Right lung (tissue), 10 donors: ENCODE measurements at places on chromosomes 2 and 18. TPM values are rescaled to one million over a fixed set of nuclear protein-coding genes. Genes with fewer than 3 reads are reported as not detected.

Gene NEURL3
- 0.25 TPM for polyA plus RNA-seq

GRCh38 chr2:174473796-174474195 is 13.0 kb downstream of the GPR155 start:
- no peak for DNase-seq

GRCh38 chr18:33957707-33958106 is 267.0 kb downstream of the NOL4 start:
- DNase-seq: no peak

DNA sequence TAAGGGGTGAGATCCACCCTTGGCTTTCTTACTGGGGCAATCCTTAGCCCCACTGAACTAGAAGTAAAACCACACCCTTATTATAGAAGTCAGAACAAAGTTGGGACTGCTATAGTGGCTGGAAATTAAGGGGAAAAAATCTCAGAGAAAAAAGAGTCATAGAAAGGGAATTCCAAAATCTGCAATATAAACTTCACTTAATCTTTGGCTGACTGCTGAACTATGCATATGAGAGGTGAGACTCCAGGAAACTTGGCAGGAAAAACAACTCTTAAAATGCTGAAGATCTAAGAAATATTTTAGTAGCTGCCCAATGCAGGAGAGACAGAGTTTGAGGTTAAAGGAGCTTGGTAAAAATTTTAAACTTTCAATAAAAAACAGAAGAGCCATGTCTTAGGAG is 201.8 kb upstream of the FN1 start:
- no peak for DNase-seq

- DNase-seq: no peak
Observed at GRCh38 chr2:220482716-220483115, 855.3 kb downstream of the SLC4A3 start.

Gene WNT10A
- 0.24 TPM for polyA plus RNA-seq

- no peak for DNase-seq
Observed at GRCh38 chr18:58076052-58076451, 32.0 kb downstream of the NEDD4L start.

DNA sequence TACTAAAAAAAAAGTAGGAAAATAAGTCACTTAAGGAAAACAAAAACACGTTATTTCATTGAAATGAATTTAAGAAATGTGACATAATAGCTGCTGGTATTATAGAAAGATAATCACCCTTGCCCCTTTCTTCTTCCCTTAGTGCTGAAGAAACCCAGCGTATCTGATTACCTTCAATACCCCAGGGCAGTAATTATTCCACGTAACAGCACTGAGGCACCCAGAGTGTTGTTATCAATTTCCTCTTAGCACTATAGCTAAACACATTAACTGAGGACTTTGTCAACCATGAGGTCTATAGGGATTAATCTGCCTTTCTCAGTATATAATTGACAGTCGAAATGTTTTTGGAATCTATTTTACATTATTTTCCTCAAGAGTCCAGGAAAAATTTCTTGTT is 180.0 kb upstream of the NXPH2 start:
- no peak for DNase-seq

Gene IL37
- 0.18 TPM for polyA plus RNA-seq
